AG20443 (cell line): ENCODE measurements at places on chromosomes 5 and 9.
A peak's percentile ranks its signal among the peaks of the same experiment; 100 is the strongest.

DNA sequence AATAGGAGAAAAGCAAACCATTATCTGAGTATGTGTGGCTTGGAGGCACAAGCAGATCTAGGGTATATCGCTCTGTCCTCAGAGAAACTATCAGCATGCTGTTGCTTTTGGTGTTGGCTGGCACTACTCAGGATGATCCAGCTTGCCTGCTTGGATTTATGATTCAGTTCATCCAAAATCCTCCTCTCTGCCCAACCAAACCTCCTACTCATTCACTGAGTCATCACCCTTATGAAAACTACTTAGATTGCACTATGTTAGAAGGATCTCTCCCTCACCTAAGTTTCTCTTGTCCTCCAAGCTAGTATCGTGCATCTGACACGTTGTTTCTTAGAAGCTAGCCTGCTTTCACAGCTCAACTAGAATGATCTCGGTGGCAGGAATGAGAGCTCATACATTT is 14.2 kb upstream of the ZBED3 start:
- DNase-seq, result peak; percentile 71

GRCh38 chr5:159420940-159421339 is 90.7 kb upstream of the IL12B start:
- DNase-seq, result no peak

DNA sequence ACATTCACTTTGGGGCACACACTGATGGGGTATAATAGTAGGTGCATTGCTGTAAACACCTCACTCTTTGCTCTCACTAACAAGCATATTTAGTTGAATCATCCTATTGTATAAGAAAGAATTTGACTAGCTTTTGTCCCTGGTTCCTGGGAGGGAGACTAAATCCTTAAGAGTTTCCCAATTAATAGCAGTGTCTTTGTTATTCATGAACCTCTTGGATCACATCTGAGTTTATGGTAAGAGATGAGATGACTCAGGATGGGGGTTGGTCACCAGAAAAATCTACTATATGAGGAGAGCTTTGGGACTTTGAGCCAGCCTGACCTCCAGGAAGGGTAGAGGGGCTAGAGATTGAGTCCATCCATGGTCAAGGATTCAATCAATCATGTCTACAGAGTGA is 56.8 kb downstream of the PUM3 start:
- DNase-seq, result peak; percentile 33

- DNase-seq, result no peak
Measured at GRCh38 chr9:257957-258356, 43.3 kb downstream of the DOCK8 start.

GRCh38 chr9:27304521-27304920 is 7.6 kb upstream of the EQTN start:
- no peak for DNase-seq

GRCh38 chr9:124511891-124512805 is 4.9 kb upstream of the NR5A1 start:
- no peak for DNase-seq

- no peak for DNase-seq
Measured at GRCh38 chr5:135598691-135599395, 20.1 kb upstream of the CXCL14 start.

GRCh38 chr5:153896701-153897100 is 142.0 kb downstream of the FAM114A2 start:
- DNase-seq, result no peak

DNA sequence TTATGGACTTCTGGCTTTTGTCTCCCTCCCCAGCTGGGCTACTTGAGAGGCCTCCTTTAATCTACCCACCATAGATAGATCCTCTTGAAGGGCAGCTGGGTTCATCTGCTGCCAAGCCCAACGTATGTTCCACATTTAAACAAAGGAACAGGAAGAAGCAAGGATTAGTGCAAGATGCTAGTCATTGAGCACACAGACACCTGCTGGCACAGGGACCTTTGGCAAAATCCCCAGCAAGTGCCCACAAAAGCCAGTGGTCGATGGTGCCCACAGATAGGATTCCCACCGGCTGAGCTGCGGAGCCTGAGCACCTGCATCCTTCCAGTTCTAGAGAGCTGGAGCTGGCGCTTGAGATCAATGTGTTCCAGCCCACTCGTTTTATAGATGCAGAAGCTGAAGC is 57.7 kb upstream of the SHB start:
- DNase-seq, result no peak

GRCh38 chr9:71638627-71639026 is 129.7 kb downstream of the CEMIP2 start:
- no peak for DNase-seq

DNA sequence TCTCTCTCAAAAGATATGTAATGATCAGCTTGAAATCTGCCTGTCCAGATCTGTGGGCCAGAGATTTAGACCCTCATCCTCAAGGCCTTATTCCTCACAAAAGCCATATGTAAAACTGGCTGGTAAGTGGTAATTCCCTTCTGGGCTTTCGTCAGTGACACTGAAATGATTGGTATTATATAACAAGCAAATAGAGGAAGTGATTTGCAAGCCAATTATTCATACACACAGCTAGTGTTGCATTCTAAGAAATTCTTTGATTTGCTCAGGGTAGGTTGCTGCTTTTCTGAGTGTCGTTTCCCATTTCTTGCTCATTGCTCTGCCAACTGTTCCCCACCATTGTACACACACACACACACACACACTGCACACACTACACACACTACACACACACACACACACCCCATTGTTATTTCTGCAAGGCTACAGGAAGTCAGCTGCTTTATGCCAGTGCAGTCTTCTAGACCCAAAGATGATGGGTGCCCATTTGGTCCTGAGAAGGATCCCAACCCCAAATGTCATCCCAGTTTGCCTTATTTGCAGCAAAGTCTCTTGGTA is 76.8 kb downstream of the PRLR start:
- DNase-seq, result no peak

GRCh38 chr9:4508246-4508906 is 18.1 kb downstream of the SLC1A1 start:
- peak; percentile 74 for DNase-seq

DNA sequence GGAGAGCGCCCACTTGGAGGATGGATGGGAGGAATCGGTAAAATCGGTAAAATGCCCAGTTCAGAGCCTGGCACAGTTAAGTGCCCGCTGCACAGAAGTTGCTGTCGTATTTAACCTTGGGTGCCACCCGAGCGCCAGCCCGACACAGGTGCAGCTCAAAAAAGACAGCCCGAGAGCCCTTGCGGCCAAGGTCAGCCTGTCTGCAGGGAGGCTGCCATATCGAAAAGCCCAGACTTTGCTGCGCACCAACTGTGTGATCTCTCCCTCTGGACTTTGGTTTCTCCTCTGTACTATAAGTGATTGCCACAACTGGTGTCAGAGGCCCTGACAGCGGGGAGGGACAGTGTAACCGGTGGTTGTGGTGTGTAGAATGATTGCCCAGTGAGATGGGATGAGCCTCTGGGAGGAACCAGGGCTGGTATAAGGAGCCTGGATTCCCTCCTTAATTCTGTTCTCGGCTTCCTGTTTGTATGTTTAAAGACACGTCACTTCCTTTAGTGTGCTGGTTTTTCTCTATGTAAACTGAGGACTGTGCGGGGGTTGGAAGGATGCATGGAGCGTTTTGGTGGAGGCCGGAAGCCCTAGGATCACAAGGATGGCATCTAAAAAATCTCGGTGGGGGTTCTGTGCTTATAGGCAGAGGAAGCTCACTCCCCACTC is 792 bp downstream of the NTMT1 start:
- peak; percentile 55 for DNase-seq

DNA sequence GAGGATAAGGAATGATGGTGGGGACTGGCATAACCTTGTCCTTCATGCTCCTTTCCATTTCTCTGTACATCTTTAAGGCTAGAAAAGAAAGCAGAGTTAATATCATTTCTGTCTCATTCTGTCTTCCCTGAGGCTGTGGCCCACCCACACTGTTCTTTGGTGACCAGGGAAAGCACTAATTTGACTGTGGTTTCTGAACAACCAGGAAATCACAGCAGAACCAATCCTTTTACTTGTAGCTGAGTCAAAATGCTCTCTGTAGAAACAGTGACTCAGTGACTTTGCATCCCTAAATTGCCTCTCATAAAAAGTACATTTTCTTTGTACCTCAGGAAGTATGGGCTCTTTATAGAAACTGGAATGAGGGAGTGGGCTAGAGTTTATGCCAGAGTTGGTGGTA is 28.1 kb downstream of the IL33 start:
- DNase-seq, result peak; percentile 65

DNA sequence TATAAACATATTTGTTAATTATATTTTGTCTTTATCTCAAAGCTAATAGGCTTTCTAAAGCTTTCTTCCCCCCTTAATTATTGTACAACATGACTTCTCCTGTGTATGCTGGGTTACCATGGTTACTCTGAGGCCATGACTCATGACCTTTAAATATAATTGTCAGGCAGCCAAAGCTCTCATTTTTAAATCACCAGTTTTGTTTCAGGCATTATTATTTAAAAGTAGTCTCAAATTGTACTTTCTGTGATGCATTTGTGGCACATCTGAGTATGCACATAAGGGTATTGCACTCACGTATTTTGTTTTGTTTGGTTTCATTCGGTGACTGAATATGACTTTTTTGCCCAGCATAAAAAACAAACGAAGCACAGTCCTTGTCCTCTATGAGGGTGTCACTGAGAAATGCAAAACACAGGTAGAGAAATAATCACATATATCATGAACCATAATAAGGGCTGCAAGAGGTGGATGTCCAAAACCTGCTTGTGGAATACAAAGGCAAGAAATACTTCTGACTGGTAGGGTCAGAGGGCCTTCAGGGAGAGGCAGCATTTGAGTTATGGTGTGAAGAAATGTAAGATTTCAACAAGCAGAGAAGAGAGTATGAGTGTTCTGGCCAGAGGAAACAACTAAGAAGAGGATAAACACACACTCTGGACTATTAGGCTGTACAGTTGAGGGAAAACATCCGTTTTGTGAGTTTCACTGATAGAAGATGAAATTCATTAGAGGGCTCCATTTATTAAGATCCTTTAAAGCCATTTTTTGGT is 2.1 kb downstream of the CCDC192 start:
- DNase-seq, result peak; percentile 48

- DNase-seq, result peak; percentile 93
Measured at GRCh38 chr9:71984403-71984802, 73.0 kb downstream of the C9orf85 start.

DNA sequence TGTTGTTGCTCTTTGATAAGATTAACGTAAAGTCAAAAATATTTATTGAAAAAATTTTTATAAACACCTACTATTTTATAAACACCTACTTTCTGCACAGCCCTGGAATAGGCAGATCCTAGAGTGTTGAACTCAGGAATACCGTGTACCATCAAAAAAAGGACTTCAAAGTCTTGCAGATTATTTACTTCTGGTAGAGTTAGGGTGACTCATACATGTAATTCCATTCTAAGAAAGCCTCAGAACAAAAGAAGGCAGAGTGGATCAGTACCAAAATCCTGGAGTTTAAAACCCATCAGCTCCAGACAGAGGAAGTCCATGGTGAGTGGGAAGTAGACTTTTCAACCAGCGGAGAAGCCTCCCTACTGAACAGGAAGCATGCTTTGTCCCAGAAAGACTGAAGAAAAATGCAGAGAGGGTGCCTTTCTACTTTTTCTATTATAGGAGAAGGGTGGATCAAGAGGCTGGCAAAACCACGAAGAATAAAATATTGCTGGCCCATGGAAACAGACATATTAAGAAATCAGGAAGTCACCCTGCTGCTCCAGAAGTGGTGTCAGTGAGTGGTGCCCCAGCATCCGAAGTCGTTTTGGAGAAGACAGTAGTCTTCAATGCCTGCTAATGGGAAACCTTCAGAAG is 45.1 kb upstream of the DAB2 start:
- no peak for DNase-seq

GRCh38 chr5:37840053-37841034 is 503 bp upstream of the GDNF start:
- peak; percentile 91 for DNase-seq

- DNase-seq, result peak; percentile 96
Measured at GRCh38 chr5:180209137-180209581, at the start of gene RASGEF1C. Gene RASGEF1C (minus strand): TSS chr5:180209211. CDS start chr5:180138052, 71,159 bp downstream.

GRCh38 chr5:98540056-98540455 is 233.4 kb upstream of the RGMB start:
- DNase-seq, result peak; percentile 18

GRCh38 chr9:134869554-134870300 is 10.9 kb upstream of the FCN2 start:
- DNase-seq, result no peak

- no peak for DNase-seq
Measured at GRCh38 chr9:35452481-35452880, 37.4 kb upstream of the RUSC2 start.

GRCh38 chr5:164466033-164466432 is 960.6 kb downstream of the MAT2B start:
- no peak for DNase-seq

DNA sequence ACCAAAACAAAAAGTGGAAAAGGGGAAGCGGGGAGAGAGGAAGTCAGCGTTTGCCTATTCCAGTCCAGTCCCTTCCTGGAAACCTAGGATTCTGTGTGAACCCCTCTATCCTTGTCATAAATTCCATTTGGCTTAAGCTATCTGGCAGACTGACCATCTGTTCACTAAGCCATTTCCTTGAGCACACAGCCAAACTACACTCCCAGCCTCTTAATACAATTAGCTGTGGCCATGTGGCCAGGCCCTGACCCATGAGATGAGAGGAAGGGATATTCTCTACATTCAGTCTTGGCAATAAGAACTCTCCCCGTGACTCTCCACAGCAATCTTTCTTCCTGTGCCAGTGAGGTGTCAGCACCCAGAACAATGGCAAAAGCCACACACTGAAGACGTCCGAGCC is 424.8 kb downstream of the TLE1 start:
- DNase-seq, result no peak

DNA sequence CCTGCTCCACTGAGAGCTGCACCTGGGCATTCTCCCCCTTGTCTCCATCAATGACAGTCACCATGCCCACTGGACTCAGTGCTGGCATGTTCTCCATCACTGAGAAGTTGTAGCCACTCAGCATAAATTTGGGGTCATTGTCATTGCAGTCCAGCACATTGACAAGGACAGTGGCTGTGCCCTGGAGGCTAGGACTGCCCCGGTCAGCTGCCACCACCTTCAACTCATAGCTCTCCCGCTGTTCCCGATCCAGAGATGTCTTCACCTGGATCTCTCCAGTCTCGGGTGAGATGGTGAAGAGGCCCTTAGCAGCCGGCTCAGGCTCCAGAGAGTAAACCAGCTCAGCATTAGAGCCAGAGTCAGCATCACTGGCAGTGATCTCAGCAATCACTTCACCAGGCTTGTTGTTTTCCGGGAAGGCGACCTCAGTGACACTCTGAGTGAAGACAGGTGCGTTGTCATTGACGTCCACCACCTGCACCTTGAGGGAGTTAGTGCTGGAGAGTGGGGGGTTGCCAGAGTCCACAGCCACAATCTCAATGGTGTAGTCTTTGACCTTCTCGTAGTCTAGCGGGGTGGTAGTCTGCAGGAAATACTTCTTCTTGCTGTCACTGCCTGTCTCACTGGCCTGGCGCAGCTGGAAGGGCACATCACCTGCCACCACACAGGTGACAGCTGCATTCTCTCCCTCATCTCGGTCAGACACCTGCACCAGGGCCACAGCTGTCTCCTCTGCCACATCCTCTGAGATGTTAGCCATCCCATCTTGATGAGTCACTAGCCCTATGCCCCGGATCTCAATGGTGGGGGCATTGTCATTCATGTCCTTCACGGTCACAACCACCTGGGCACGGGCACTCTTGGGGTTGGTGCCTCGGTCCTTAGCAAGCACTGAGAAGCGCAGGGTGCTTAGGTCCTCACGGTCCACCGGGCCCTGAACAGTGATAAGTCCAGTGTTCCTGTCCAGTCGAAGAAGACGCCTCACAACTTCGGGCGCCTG is 13.5 kb downstream of the PCDH1 start:
- no peak for DNase-seq
